ENCODE measurements at places on chromosomes 13 and 19.

- no peak for DNase-seq
Measured at GRCh38 chr19:47027586-47028088, 8.0 kb downstream of the NPAS1 start.

DNA sequence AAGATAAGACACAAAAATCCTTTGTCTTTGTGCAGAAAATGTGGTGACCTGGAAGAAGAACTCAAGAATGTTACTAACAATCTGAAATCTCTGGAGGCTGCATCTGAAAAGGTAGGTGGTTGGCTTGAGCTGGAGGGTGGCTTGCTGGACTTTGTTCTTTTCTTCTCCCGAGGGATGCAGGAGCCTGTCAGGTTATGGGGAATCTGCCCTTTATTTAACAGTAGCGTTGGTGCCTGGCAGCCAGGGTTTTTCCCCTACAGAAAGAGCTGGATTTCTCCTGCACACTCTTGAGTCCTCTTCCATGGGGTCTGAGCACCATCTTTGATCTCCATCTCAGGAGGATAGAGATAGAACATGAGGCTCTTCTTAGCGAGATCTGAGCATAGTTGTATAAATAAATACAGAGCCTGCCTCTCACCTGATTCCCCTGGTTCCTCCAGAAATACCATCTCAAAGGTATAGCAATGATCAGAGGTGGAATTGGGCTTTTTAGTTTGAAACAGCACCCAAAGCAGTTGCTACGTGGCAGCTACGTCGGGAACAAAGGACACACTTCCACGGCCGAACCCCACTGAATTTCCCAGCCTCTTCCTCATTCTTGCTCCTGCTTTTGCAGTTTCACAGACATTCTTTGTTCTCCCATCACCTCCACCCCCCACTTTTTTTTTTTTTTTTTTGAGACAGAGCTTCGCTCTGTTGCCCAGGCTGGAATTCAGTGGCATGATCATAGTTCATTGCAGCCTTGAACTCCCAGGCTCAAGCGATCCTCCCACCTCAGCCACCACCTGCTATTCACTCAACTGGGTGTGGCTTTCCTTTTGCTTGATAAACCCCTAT, 12.9 kb downstream of the TPM4 start:
- no peak for DNase-seq

- no peak for DNase-seq
Measured at GRCh38 chr13:82758044-82758443, 1124.2 kb downstream of the SLITRK1 start.

DNA sequence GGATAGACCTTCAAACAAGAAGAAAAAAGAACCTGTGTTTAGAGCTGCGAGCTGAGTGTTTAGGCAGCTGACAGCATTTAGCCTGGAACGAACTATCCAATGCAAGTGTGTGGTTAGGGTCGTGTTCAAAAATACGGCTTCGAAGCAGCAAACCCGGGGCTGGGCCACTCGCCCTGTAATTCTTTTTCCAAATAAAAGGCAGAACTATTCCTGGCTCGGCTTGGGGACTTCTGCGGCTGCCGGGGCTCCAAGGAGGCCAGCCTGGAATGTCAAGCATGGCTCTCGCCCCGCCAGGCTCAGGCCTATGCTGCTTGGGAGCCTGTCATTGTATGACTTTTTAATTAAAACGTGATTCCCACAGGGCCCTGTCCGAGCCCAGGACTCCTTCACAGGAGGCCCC, 51.7 kb upstream of the KLF2 start:
- no peak for DNase-seq
